Skeletal muscle cell (primary cell): ENCODE measurements at places on chromosomes 7 and 10.
A peak's percentile ranks its signal among the peaks of the same experiment; 100 is the strongest.

- no peak for DNase-seq
These were observed 7.1 kb upstream of the RASGEF1A start for GRCh38 chr10:43273997-43274396.

DNA sequence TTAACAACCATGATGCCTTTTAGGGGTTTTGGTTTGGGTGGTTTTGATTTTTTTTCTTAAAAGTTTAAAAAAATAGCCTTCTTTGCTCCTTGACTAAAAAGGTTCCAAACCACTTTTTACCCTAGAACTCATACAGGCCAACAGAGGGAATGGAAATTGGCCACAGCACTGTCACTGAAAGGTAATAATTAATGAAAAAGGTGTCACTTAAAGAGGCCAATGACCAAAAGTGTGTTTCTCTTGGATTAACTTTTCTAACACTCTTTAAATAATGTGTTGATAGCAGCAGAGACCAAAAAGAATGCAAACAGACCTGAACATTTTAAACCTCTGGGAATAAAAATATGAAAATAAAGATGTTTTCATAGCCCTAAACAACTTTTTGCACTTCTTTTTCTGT, 221.1 kb upstream of the TCF7L2 start:
- no peak for DNase-seq

DNA sequence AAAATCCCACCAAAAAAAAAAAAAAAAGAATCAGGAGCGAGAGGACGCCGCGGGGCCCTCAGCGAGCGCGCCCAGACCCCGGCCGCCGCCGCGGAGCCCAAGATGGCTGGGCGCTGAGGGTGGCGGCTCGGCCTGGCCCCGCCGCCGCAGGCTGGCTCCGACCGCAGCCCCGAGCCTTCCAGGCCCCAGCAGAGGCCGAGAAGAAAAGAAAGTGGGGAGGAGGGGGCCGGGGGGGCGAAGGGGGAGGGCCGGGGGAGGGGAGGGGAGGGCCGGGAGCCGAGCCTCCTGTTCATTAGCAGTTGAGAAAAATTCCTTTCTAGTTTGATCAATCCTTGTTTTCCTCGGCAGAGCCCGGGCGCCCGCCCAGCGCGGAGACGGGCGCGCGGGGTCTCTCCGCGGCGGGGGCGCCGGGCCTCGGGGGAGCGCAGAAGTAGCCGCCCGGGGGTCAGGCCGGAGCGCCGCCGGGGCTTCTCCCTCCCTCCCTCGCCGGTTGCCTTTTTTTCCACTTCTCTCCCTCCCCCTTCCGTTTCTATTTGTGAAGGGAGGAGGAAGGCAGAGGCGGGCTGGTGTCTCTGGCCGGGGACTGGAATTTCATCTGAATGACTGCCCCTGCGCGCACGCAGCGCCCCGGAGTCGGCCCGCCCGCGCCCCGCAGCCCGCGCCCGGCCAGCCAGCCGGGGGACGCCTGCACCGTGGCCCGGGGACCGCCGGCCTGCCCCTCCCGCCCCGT, 778 bp upstream of the TRIM8 start:
- DNase-seq = no peak

GRCh38 chr7:31707089-31707488, 20.1 kb downstream of the PPP1R17 start:
- no peak for DNase-seq

GRCh38 chr10:7984896-7985295, 69.6 kb upstream of the GATA3 start:
- DNase-seq = no peak

DNA sequence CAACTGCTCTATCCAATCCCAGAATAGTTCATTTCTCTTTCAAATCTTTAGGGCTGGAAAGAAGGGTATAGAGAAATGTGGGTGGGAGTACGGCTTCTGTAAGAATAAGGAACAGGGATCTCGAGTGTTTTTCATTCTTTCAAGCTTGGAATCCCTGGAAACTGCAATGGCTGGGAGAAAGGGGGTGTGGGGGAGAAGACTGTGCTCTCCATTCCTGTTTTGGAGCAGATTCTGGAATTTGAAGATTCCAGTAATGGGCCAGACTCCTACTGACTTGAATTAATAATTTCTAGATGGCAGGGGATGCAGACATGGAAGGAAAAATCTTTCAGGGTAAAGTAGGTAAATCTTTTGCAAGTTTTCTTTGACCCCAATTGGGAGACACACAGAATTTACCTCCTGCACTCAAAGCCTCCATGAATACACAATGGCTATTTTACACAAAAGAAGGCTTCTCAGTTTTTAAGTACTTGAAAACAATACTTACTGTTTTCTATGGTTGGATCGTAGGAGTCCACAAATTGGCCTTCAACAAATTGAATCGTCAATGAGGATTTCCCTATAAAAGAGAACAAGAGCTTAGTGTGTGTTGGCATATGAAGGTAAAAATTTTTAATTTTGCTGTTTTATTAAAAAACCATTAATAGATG, 29.1 kb downstream of the RHEB start:
- DNase-seq = no peak

DNA sequence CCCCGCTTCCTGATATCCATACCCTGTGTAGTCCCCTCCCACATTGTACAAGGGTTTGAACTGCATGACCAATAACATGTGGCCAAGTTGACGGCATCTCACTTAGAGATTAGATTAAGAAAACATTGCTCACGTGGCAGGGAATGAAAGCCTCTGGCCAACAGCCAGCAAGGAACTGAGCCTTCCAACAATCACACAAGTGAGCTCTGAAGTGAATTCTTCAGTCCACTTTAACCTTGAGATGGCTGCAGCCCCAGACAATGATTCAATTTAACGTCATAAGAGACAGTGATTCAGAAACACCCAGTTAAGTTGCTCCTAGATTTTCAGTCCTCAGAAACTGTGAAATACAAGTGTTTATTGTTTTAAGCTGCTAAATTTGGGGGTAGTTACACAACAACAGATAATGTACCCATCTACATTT, 165.9 kb upstream of the PLXNA4 start:
- peak; percentile 91 for DNase-seq

- no peak for DNase-seq
These were observed 225.2 kb upstream of the TAC1 start for GRCh38 chr7:97506728-97507127.
